LNCaP clone FGC (cell line): ENCODE measurements at places on chromosomes 16 and 17.

GRCh38 chr16:26595199-26595598 is 471.5 kb upstream of the C16orf82 start:
- DNase-seq, result no peak

DNA sequence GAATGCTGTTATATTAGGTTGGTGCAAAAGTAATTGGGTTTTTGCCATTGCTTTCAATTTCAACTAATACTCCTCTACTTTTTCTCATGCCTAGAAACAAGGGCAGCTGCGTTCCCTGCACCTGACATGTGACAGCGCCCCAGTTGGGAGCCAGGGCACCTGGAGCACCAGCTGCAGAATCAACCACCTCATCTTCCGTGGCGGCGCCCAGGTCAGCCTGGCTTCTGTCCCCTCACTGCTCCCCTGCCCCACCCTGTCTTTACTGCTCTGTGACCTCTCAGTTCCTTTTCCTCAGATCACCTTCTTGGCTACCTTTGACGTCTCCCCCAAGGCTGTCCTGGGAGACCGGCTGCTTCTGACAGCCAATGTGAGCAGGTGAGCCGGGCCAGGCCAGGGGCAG is 16.4 kb upstream of the ITGAD start:
- DNase-seq, result no peak

DNA sequence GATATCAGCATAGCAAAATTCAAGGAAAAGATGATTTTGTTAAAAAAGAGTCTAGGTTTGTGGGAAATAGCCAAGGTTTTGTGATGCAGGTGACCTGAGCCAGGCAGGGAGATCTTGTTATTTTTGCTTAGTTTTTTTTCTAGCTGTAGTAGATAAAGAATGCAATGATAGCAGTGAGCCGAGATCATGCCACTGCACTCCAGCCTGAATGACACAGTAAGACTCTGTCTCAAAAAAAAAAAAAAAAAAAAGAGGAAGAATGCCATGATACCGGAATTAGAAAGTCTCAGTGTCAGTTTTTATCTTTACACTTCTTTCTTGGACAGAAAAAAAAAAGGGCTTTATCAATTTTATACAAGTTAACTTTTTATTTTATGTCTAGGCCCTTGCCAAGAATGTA is 27.5 kb downstream of the TMEM238L start:
- DNase-seq, result no peak

GRCh38 chr16:54421220-54421619 is 134.6 kb upstream of the IRX3 start:
- no peak for DNase-seq

DNA sequence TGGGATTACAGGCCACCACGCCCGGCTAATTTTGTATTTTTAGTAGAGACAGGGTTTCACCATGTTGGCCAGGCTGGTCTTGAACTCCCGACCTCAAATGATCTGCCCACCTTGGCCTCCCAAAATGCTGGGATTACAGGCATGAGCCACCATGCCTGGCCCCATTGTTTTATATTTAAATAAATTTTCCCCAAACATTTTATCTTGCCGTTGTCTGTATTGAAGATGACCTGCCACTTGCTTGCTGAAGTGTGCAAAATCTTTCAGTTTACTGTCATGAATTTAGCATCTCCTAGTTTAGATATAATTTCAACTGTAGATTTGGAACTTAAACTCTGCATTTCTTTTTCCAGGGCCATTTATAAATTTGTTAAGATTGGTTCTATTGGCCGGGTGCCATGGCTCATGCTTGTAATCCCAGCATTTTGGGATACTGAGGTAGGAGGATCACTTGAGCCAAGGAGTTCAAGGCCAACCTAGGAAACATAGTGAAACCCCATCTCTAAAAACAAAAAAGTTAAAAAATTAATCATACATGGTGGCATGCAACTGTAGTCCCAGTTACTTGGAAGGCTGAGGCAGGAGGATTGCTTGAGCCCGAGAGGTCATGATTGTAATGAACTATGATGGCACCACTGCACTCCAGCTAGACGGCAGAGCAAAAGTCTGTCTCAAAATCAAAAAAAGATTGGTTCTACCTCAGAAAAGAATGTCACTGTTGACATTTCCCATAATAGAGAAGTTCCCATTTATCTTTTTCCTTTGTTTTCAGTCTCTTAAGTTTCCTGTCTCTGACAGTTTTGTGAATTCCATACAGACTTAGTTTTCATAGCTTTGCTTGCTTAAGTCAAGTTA is 84.4 kb downstream of the VMP1 start:
- no peak for DNase-seq

- no peak for DNase-seq
Observed at GRCh38 chr16:64470916-64471315, 650.9 kb downstream of the CDH11 start.
